Esophagus squamous epithelium (tissue), 5 donors: ENCODE measurements at places on chromosomes 12 and 14.

DNA sequence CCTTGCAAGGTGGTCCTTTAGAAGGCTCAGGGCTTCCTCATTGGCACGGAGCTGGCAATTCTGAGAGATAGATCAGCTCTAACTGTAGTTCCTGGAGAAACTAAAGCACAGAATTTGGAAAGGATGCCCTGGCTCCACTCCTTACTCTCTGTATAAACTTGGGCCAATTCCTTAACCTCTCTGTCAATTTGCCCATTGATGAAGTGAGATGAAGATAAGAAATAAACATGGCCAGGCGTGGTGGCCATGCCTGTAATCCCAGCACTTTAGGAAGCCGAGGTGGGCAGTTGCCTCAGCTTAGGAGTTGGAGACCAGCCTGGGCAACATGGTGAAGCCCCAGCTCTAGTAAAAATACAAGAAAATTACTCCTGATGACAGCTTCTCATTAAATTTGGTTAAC is 34.0 kb upstream of the COX6A1 start:
- DNase-seq, result no peak

GRCh38 chr12:2265461-2266167 is 212.8 kb downstream of the CACNA1C start:
- DNase-seq, result no peak

- no peak for DNase-seq
Measured at GRCh38 chr14:64944041-64944440, 1.5 kb upstream of the GPX2 start.

GRCh38 chr12:93860668-93861373 is 183.6 kb downstream of the CRADD start:
- DNase-seq, result no peak

DNA sequence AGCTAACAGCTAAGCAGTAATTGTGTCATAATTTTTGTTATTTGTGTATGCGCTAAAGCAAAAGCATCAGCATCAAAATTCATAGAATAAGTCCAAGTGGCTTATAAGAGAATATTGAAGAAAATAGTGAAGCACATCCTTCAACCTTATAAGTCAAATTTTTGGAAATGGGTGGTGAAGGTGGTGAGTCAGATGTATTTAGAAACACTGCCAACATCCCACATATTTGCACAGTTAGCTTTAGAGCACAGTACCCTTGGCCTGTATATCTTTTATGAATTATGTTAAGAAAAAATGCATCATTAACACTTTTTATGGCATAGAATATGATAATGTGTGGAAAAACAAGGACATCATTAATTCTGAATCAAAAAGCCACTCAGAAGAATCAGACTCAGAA is 8.0 kb downstream of the SYT10 start:
- no peak for DNase-seq

- no peak for DNase-seq
Measured at GRCh38 chr12:127162902-127163301, 1104.1 kb upstream of the TMEM132C start.

- DNase-seq, result no peak
Measured at GRCh38 chr14:76918782-76919394, 92.7 kb downstream of the LRRC74A start.
